ENCODE measurements at places on chromosomes 4 and X. TPM values are rescaled to one million over a fixed set of nuclear protein-coding genes. Genes with fewer than 3 reads are reported as not detected.

DNA sequence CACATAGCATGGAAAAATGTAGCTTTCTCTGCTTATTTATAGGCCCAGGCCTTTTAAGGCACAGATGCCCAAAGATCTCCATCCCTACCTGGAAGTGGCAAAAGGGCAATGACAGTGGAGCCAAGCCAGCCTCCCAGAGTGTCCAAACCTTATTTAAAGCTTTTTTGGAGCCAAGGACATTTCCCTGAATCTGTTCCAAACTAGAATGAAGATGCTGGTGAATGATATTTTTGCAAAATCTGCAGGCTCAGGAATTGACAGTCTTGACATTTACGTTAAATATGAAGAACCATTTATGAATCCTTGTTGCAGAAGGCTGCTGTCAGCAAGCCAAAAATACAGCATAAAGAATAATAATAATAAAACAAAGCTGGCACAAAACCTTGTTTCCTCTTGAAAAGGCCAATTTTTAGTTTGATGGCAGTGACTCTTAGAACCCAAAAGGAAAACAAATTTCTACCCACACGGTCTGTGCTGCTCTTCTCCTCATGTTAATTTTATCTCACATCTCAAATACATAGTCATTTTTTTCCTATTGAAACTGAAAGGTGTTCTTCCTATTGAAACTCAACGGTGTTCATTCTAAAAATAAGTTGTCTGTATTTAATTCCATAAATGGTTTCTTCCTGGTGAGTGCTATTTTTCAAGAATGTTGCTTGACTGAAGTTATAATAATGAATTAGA lies 206.3 kb upstream of the TBL1X start:
- DNase-seq: peak; percentile 44

DNA sequence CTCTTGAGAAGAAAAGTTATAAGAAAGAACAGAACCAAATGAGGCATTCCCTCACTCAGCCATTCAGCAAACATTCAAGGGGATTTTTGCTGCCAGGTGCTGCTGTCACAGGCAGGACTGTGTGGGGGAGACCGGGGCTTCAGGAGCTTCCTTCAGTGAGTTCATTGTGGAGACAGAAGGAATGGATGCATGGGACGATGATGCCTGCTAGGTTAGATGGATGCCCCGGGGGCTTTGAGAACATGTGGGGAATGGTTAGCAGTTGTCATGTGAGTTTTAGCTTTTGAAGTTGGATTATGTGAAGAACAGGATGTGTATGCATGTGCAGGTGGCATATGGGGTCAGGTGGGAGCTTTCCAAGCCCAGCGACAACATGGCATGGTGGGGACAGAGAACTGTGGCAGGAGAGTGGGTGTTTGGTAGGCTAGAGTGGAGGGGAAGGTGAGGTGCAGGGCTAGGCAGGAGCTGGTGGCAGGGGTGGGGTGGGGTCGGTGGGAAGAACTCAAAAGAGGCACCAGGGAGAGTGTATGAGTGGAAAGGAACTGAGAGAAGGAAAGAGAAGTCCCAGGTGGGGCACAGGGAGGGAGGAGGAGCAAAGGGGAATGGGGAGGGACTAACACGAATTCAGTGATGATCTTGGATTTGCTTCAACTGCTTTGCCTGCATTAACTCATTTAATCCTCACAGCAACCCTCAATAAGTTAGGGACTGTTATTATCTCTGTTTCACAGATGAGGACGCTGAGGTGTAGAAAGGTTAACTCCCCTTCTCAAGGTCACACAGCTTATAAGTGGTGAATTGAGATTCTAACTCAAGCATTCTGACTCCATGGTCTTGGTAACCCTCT lies 8.4 kb downstream of the DCUN1D4 start:
- no peak for DNase-seq

DNA sequence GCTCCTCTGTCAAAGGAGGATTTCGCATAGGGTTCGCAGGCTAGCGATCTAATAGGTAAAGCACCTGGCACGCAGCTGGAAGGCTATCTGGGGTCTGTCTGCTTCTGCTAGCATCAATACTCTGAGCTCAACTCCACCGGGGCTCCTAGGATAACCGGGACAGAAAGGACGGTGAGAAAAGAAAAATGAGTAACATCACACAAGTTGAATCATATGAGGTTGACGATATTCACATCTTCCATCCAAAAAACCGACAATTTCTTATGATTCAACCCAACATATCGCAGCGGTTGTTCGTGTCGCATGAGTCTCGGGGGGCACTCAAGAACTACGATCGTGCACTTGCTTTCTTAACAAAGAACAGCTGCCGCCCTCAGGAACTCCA lies 1.8 kb downstream of the PROM1 start:
- no peak for DNase-seq

DNA sequence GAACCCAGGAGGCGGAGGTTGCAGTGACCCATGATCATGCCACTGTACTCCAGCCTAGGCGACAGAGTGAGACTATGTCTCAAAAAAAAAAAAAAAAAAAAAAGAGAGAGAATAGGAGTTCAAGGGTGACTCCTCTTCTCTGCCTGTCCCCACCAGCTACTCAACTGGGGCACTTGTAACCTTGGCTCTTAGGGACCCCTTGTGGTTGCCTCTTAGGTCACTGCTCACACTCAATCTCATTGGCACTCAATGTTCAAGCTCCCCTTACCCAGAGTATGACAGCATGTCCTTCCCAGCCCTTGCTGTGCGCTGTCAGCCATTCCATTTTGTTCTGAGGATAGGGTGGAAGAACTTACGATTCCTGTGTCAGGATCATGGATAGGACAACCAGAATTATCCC lies 82.4 kb upstream of the BEND4 start:
- no peak for DNase-seq

Gene FAM200B
- total RNA-seq: 47.1 TPM

- no peak for DNase-seq
Measured at GRCh38 chr4:4422856-4423499, 36.1 kb downstream of the NSG1 start.

DNA sequence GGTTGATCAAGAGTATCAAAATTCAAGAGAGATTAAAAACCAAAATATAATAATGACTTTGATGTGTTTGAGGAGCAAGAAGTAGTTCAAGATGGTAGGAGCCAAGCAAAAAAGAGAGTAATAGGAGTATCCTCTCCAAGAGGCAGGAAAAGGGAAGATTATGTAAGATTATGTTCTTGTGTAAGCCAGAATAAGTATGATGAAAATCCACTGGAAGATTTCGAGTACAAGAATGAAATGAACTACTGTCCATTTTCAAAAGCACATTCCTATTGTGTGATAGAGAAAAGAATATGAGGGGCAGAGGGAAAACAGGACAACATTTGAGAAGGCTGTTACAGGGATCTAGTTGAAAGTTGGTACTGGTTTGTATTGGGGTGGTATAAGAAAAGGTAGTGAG lies 659.6 kb upstream of the INTU start:
- DNase-seq: no peak

- DNase-seq: peak; percentile 56
Measured at GRCh38 chrX:75522565-75523431, at the start of gene ZDHHC15. Gene ZDHHC15, minus strand, starts transcription at chrX:75523037. Its CDS starts 13 bp downstream, at chrX:75523024.

DNA sequence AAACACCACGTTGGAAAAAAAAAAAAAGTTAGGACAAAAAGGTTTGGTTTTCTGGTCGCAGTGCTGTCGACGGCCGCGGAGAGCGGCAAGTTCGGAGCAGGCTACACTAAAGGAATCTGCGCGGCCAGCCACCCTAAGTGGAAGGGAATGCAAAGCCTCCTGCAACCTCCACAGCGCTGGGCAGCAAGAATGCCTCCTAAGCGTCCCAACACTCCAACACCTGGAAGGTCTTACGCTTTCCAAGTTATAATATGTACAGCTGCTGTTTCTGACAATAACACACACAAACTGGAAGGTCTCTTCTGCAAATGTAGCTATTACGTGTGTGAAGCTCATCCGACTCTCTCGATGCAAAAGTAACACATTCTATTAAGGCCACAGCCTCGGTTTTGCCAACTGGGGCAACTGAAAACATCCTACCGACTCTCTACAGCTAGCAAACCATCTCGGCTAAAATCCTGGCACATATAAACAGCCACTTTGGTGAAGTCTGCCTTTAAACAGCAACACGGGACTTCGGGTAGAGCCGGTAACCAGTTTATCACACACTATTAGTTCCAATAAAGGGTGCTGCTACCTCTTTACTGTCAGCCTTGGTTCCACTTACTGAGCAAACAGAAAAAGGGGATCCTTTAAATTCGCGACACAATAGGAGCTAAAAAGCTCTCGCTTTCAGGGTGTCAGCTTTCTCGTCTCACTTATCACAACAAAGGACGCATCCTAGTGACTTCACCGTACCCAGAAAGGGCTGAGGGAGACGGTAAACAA lies 895 bp downstream of the SMIM14 start:
- DNase-seq: peak; percentile 44

Gene COL25A1
- total RNA-seq: not detected

Gene GPR143
- 7.0 TPM for total RNA-seq

GRCh38 chr4:88730811-88731210 lies 33.2 kb upstream of the NAP1L5 start:
- DNase-seq: no peak

GRCh38 chr4:140793291-140793690 lies 37.1 kb upstream of the TBC1D9 start:
- DNase-seq: no peak

DNA sequence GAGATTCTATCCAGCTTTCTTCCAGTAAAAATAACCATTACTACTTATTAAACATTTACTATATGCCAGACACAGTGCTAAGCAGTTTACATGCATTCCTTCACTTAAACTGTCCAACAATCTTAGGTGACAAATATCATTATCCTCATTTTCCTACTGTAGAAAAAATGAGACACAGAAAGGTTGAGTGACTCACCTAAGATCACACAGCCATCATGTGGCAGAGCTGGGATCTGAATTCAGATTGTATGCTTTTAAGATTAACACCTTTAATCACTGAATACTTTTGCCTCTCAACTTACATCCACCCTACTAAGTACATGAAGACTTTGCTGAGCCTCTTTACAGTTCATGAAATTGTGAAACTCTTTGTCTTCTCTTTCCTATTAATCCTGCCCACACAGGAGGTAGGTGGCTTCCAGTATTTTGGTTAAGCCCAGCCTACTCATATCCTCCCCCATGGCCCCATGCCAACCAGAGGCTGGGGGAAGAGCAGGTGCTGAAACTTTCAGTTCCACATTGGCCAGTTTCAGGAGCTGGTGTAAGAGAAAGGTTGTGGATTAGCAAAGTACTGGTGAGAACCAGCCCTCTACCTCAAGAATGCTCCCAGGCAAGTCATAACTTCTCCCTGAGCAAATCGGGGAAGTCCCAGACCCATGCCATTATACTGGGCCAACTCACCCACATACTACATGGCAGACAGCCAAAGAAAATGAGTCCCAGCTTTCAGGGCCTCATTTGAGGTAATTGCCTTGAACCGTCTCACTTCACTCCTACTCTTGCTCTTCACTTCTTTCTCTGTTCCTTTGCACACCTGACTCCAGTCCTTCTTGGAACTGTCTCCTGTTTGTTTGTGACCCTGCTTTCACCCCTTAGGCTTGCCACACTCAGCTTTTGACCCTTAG lies 211.1 kb downstream of the GUCY2F start:
- no peak for DNase-seq

DNA sequence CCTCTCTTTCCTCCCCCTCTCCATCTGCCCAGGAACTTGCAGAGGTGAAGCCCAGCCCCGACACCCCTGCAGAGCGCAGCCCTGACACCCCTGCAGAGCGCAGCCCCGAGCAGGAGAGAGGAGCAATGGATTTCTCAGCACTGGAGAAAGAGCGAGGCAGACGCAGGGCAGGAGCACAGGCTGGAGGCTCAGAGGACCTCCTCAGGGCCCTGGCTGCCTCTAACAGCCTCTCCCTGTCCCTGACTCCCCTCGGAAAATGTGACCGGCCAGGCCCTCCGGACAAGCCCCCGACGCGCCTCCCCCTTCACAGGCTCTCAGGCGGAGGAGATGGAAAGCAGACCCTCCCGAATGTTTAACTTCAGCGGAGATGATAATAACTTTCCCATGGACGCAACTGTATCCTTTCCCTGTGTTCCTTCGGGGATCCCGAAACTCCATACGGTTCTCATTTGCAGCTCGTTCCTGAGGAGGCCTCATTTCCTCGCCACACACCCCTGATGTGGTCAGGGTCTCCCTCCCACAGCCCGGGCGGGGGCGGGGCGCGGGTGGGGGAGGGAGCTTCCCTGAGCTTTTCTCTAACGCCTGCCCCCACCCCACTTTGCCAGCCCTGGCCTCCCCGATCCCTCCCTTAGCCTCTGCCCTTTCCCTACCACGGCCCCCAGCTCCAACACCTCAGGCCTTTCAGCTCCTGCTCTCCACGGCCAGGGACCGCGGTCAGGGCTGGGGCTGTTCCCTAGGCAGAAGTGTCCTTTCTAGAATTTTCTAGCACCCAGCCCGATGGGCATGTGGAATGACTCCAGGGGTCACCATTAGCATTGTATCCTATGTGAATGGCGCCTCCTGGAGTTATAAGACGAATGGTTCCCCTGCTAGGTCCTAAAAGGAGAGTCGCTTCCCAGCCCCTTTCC lies 201.1 kb upstream of the BCOR start:
- DNase-seq: peak; percentile 24

Gene SAGE1
- total RNA-seq: not detected

Gene SPACA5
- not detected for total RNA-seq

DNA sequence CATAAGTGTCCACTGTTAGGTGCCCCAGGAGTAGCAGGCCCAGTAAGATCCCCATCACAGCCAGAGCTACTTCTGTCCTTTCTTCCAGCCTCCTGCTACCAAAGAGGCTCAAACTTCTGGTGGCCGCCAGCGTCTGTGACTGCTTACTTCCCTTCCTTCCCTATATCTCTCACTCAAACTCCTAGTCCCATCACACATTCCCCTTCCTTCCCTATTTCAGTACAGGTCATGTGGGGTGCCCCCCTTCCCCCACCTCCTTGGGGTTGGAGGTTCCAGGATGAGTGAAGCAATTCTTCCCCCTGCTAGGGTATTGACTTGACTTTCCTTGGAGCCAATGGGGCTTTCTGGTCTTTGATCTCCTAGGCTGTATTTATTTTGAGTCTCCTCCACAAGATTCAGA lies at the start of gene VSIG4:
TSS of gene VSIG4 (minus strand) at position 137 of the 400 bp plus-strand sequence. CDS start at position 55, 82 bp downstream.
- no peak for DNase-seq

GRCh38 chrX:21963731-21964405 lies 23.4 kb downstream of the SMS start:
- no peak for DNase-seq

Gene ITIH6
- total RNA-seq: not detected

DNA sequence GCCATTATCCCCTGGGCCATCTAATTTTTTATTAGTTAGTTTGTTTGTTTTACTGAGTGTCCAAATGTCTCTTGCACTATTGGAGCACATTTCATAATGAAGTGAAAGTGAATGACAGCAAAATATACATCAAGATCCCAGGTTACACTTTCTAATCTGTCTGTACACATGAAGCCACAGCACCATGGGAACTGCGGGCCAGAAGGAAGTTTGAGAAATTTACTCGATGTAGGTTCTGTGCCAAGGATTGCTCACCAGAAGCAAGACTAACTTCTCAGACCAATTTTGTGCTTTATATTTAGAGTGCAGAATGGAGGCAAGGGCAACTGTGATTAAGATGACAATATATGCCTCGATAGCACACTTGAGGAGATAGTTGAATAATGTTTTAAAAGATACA lies 258.0 kb downstream of the COL25A1 start:
- DNase-seq: no peak

- DNase-seq: no peak
Measured at GRCh38 chr4:992297-993110, 700 bp downstream of the SLC26A1 start.

Gene UGT2B11
- 0.21 TPM for total RNA-seq

Gene ATP2B3
- not detected for total RNA-seq

- DNase-seq: no peak
Measured at GRCh38 chr4:48683784-48684666, 96.1 kb downstream of the FRYL start.

- DNase-seq: no peak
Measured at GRCh38 chr4:73055241-73055897, 14.1 kb downstream of the COX18 start.

Gene DMRTC1
- not detected for total RNA-seq

Gene JCHAIN
- total RNA-seq: 4.9 TPM

- DNase-seq: no peak
Measured at GRCh38 chr4:27973700-27974099, 1113.1 kb downstream of the STIM2 start.

Measured in uterus (tissue), 4 donors.